Mucosa of gallbladder (tissue), 1 donor: ENCODE measurements at places on chromosomes 12 and 14. TPM values are rescaled to one million over a fixed set of nuclear protein-coding genes. Genes with fewer than 3 reads are reported as not detected.

Gene CCDC197
- not detected for total RNA-seq

Gene SGPP1
- 30.2 TPM for total RNA-seq

Gene FKBP11
- total RNA-seq, result 34.6 TPM

Gene SPRYD3
- 68.4 TPM for total RNA-seq

Gene GALNT9
- total RNA-seq, result 0.12 TPM

Gene PARP11
- total RNA-seq, result 7.9 TPM

Gene ALX1
- not detected for total RNA-seq

Gene ABCC9
- 33.3 TPM for total RNA-seq

Gene ERO1A
- 74.6 TPM for total RNA-seq

Gene RPL10L
- total RNA-seq, result not detected

Gene MDM1
- 15.0 TPM for total RNA-seq

Gene AICDA
- total RNA-seq, result 2.2 TPM

Gene PPP4R4
- total RNA-seq, result 1.4 TPM

Gene OR11G2
- total RNA-seq, result not detected

Gene ITGB7
- total RNA-seq, result 5.8 TPM

Gene SLC6A12
- 1.2 TPM for total RNA-seq

Gene TAS2R42
- total RNA-seq, result not detected

Gene TSPAN19
- not detected for total RNA-seq

Gene HPD
- total RNA-seq, result 2.8 TPM

Gene CD27
- total RNA-seq, result 3.8 TPM

Gene TMEM132D
- not detected for total RNA-seq

Gene CLEC6A
- total RNA-seq, result not detected

Gene FGF6
- not detected for total RNA-seq

Gene PIWIL1
- 0.12 TPM for total RNA-seq

Gene ORAI1
- 28.9 TPM for total RNA-seq

Gene POTEM
- not detected for total RNA-seq

Gene DTX1
- total RNA-seq, result 4.1 TPM

Gene ARPC3
- total RNA-seq, result 195 TPM

Gene NXPH4
- total RNA-seq, result 0.83 TPM

Gene RESF1
- total RNA-seq, result 66.1 TPM

Gene FAM222A
- 11.0 TPM for total RNA-seq

Gene DEGS2
- total RNA-seq, result 149 TPM

Gene DLK1
- 7.0 TPM for total RNA-seq

Gene HOXC12
- not detected for total RNA-seq

Gene ATF1
- 34.6 TPM for total RNA-seq

Gene SLC39A5
- 49.9 TPM for total RNA-seq

Gene IQSEC3
- 1.6 TPM for total RNA-seq

Gene RFLNA
- 0.49 TPM for total RNA-seq

Gene AMIGO2
- total RNA-seq, result 32.7 TPM

Gene MON2
- 51.1 TPM for total RNA-seq

Gene SYNDIG1L
- 0.26 TPM for total RNA-seq

Gene PTPRR
- 7.7 TPM for total RNA-seq

Gene MYBPC1
- total RNA-seq, result 0.55 TPM

Gene KCNH5
- 0.03 TPM for total RNA-seq

Gene AMHR2
- 0.60 TPM for total RNA-seq

Gene FBXW8
- total RNA-seq, result 11.7 TPM
